Renal cortical epithelial cell (primary cell): ENCODE measurements at places on chromosomes 3 and 15.

DNA sequence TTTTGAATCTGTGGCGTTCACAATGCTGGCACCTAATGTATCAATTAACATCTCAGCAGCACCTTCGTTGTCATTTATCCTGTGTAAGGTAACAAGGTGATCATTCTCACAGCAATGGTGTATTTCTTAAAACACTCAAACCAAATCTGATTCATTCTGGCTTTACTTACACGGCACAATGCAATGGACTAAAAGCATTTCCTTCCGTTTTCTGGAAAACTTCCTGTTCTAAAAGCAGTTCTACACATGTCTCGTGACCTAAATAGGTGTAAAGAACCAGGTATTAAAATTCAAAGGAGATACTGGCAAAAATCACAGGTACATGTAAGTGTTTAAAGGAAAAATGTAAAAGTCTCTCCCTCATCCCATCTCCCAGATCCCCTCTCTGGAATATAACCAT lies 77.8 kb downstream of the BTD start:
- no peak for DNase-seq

DNA sequence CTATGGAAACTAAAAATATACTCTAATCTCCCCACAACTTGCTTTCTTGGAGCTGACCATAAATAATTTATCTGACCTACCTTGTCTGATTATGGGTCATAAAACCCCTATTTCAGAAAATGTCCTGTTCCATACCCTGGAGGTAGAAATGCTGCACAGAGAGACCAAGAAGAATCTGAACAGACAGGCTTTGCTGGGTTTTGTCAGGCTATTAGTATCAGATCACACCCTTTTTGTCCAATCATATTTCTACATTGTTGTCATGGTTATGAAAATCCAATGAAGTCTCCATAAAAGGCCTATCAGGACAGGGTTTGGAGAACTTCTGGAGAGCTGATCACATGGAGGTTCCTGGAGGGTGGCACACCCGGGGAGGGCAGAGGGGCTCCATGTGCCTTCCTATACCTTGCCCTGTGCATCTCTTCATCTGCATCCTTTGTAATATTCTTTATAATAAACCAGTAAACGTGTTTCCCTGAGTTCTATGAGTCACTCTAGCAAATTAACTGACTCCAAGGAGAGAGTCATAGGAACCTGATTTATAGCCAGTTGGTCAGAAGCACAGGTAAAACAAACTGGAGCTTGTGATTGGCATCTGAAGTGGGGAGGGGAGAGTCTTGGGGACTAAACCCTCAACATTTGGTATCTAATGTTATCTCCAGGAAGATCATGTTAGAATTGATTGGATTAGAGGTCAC lies 58.1 kb downstream of the NGLY1 start:
- peak; percentile 15 for DNase-seq

DNA sequence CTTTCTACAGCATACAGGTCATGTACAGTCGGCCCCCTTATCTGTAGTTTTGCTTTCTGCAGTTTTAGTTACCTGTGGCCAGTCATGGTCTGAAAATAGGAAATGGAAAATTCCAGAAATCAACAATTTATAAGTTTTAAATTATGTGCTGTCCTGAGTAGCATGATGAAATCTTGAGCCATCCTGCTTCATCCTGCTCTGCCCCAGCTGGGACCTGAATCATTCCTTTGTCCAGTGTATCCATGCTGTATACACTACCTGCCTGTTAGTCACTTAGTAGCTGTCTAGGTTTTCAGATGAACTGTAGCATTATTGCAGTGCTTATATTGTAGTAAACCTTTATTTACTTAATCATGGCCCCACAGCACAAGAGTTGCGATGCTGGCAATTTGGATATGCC lies 44.8 kb downstream of the AP4E1 start:
- DNase-seq = peak; percentile 44

DNA sequence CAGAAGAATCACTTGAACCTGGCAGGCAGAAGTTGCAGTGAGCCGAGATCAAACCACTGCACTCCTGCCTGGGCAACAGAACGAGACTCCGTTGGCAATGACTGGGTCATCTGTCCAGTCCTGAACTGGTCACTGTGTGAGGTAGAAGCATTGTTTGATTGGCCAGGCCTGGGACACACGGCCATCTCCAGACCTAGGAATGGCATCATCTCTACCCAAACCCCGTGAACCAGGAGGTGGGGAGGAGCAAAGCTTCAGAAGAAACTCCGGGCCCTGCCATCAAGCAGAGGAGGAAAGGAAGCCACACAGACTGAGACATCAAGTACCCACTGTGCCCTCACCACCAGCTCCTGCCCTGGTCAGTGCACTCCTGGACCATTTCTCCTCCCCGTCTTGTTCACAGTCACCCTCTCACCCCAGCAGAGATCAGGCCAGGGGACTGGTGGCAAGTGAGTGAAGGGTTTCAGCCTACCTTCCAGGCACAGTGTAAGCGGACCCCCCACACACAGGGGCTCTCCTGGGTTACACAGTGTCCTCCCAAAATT lies 31.6 kb downstream of the GOLGA6L2 start:
- no peak for DNase-seq

DNA sequence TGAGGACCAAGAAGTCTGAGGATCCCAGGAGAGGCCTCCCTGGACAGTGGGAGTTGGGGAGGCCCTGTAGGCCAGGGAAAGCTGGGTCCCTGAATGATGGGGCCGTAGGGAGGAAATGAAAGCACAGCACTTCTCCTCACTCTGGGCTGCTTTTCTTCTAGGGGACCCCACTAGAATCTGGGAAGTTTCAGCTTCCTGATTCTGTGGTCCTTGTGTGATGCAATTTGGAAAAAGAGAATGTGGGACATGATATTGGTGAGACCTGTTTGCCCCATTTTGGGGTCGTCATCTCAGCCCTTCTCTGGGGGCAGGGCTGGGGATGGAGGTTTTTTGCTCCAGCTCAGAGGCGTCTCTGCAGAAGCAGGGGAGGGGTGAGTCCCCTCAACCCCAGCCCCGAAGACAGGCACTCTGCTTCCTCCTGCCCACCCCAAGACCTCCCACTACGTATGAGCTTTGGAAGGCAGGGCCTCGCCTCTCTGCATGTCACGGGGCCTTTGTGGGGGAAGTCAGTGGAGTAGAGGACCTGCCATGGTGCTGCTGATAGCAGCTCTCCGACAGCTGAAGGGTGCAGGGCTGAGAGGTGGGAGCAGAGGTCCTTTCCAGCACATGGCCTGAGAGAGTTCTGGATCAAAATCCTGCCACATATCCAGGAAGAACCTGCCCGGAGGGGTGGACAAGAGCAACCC lies 1.5 kb upstream of the SNX22 start:
- no peak for DNase-seq

DNA sequence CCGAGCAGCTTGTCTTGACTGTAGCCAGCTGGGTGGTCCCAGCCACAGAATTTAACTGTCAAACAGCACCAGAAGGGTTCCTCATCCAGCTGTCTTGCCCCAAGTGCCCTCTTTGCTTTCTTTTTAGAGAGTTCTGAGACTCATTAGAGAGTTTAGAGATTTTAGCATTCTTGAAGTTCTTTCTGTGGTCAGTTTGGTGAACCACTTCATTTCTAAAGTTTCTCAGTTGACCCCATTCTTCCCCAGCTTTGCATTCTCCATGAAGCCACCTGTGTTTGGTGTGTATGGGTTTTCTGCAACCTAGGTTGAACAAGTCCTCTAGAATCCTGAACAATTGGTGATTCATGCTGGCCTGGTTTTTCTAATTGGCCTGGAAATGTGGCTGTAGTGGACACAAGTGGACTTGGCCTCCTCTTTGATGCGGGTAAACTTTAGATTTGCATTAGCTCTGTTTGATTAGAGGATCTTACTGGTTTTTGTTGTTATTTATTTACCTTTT lies 33.7 kb downstream of the FLNB start:
- DNase-seq = peak; percentile 94

DNA sequence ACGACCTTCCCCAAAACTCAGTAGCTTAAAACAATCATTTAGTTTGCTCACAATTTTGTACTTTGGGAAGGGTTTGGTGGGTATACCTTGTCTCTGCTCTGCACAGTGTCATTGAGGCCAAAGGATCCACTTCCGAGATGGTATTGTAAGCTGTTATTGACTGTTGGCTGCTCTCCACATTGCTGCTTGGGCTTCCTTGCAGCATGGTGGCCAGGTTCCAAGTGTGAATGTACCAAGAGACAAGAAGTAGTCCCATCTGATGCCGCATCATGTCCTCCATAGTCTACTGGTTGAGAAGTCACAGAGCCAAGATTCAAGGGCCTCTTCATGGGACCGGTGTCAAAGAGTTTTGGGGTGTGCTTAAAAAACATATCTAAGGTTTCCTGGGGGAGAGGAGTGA lies 268.5 kb downstream of the PLCL2 start:
- DNase-seq = no peak
